ENCODE measurements at places on chromosomes 7 and 10. TPM values are rescaled to one million over a fixed set of nuclear protein-coding genes. Genes with fewer than 3 reads are reported as not detected.

GRCh38 chr10:75186310-75186709, 24.3 kb upstream of the VDAC2 start:
- DNase-seq, result no peak

DNA sequence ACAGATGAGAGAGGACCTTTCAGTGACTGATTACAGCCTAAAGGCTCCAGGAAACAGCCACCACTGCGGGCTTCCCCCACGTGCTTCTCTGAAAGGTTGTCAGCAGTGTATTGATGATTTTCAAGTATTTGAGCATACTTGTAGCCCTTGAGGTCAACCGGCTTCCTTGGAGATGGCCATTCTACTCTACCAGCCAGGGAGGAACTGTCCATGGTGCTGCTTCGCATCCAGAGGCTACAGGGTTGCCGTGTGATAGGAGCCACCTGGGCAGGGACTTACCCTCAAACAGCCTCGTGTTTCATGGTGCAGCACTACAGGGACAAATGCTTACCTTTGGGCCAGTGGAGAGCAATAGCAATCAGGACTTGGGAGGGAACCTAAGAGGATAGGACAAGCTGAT, 179.5 kb downstream of the DPP6 start:
- no peak for DNase-seq

DNA sequence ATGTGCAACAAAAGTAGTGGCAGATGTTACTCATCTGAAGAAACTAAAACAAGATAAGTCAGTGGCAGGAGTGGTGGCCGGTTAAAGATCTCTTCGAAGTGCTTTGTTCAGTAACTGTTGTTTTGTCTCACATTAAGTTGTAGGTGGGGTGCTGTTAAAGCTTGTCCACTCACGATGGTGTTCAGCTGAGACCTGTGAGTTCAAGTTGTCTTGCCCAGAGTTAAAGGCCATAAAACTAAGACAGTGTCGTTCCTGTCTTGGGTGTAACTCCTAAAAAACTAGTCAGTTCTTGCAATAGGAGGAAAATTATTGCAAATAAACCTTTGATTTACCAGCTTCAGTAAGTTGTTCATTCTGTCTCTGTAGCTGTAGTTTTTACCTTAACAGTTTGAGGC, 857 bp upstream of the FOXP2 start:
- DNase-seq, result no peak

- DNase-seq, result no peak
Measured at GRCh38 chr10:3213758-3214515, 41.4 kb upstream of the PITRM1 start.

GRCh38 chr7:115136796-115137443, 215.0 kb downstream of the MDFIC start:
- no peak for DNase-seq

- DNase-seq, result no peak
Measured at GRCh38 chr10:93220296-93221170, 146.8 kb downstream of the CYP26A1 start.

DNA sequence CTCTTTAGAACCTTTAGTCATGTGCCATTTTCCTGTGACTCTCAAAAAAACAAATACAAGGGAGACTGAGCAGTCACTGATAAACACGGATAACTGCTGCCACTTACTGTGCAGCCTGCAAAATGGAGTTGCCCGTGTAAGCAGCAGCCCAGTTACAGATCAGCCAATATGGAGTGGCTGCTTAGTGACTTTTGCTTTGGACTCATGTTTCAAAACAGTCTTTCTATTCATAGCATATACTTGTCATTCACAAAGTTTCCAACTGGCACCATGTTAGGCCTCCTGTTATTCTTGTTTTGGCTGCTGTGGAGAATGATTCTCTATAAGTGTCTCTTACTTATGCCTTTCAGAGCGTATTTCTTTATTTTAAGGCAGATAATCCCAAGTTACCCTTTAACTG, 3.0 kb downstream of the FAM204A start:
- no peak for DNase-seq

GRCh38 chr7:131620673-131621609, 64.5 kb upstream of the PODXL start:
- no peak for DNase-seq

GRCh38 chr7:151276666-151277590, 28.4 kb upstream of the SMARCD3 start:
- DNase-seq, result no peak

DNA sequence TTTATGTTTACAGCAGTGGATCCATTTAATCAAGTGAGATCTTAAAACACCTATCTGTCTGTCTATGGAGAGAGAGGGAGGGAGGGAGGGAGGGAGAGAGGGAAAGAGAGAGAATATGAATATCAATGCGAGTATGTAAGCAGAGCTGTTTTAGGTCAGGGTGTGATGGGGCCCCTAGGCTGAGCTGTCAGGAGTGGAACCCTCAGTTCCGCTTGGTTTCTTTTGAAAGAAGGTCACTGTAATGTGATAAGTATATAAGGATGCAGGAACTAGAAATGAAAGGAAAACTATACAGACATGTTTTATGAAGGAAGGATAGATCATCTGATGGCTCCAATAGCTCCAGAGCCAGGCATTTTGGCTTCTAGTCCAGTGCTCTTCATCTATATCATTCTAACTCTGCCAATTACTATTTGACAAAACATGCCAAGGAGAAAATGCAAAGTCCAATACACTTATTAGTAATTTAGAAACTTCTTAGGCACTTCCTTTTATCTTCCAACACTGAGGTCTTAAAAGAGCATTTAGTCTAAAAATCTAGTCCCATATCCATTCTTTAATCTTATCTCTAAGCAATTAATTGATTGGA, 70.3 kb downstream of the NRCAM start:
- no peak for DNase-seq

The PVRIG gene
- not detected for total RNA-seq

The CUZD1 gene
- total RNA-seq, result 1.0 TPM

The SORCS1 gene
- total RNA-seq, result not detected

The GNAT3 gene
- not detected for total RNA-seq
